ENCODE measurements at places on chromosomes 6 and 20.
A peak's percentile ranks its signal among the peaks of the same experiment; 100 is the strongest.

GRCh38 chr20:25065072-25065624 is 7.2 kb upstream of the ACSS1 start:
- no peak for ATAC-seq

DNA sequence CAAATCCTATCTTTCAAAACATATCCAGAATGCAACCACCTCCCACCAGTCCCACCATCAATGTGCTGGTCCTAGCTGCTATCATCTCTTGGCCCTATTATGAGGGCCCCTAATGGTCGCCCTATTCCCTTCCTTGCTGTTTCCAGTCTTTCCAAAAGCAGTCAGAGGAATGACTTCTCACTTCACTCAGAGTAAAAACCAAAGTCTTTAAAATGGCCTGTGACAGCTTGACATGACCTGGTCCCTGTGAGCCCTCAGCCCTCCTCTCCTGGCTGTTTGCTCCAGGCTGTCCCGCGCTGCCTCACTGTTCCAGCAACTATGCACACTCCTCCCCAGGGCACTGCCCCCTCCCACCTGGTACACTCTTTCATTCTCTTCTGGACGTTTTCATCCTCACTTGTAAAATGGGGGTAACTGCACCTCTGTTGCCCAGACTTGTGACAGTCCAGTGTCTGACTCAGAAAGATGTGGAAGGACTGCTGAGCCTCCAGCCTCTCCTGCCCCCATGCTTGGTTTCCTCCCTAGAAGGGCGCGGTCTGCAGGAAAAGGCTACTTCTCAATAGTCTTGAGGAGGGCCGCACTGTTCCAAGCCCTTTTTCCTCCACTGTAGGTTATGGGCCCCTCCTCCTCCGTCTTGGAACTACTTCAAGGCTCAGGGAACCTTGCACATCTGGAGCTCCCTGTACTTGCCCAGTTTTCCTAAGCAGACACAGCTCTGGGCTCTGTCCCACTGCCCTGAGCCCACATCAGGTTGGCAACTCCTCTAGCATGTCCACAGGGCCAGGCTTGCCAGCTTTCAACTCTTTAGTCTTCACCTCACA is 64.7 kb downstream of the MYH7B start:
- peak; percentile 26 for ATAC-seq

- no peak for ATAC-seq
Observed at GRCh38 chr20:9022376-9022775, 46.5 kb upstream of the PLCB4 start.

DNA sequence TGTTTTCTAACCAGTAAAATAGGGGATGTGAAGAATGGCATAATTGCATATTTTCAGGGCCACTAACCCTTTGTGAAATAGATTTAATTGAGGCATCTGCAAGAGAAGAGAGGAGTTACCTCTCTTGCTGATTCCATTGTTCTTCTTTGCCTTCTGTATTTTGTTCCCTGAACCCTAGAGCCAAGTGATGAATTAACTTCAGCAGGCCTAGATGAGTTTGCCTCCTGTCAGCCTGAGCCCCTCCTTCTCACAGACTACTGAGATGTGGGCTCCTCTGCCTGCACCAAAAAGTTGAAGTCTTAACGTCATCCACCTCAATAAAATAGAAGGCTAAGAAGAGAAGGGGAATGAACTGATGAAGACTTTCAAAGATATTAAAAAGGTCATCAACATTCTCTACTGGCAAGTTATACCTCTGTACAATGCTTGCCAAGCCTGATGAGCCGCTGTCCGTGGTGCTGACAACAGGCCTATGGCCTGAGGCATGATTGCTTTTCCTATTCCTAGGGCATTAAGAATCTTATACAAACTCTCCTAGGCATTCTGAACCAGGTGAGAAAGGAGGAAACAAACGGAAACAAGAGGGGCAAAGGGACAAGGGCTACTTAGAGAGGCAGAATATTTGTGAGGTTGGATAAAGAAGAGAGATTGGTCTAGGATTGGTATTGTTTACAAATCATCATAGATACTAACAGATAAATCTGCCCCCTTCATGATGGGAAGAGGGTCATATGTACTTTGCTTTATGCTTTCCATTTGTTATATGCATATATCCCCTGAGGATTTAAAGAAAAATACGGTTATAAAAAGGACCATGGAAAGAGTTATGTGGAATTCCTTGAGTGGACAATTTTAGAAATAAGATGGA is 46.8 kb downstream of the CD24 start:
- no peak for ATAC-seq

GRCh38 chr20:16647875-16648597 is 74.8 kb upstream of the KIF16B start:
- no peak for ATAC-seq

- ATAC-seq: peak; percentile 20
Observed at GRCh38 chr20:24994470-24995368, 2.2 kb upstream of the APMAP start.

DNA sequence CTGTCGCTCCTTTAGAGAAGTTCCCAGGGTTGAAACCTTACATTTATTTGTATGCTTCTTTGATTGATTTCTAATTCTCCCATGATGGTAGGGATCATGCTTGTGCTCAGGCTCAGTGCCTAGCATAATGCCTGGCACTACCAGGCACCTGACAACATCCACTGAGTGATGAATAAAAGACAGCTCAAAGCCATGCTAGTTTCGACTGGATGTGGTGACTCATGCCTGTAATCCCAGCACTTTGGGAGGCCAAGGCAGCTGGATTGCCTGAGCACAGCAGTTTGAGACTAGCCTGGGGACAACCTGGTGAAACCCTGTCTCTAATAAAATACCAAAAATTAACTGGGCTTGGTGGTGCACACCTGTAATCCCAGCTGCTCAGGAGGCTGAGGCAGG is 11.6 kb upstream of the CD164 start:
- ATAC-seq: no peak

- ATAC-seq: peak; percentile 32
Observed at GRCh38 chr6:7542065-7542873, 798 bp downstream of the DSP start.

DNA sequence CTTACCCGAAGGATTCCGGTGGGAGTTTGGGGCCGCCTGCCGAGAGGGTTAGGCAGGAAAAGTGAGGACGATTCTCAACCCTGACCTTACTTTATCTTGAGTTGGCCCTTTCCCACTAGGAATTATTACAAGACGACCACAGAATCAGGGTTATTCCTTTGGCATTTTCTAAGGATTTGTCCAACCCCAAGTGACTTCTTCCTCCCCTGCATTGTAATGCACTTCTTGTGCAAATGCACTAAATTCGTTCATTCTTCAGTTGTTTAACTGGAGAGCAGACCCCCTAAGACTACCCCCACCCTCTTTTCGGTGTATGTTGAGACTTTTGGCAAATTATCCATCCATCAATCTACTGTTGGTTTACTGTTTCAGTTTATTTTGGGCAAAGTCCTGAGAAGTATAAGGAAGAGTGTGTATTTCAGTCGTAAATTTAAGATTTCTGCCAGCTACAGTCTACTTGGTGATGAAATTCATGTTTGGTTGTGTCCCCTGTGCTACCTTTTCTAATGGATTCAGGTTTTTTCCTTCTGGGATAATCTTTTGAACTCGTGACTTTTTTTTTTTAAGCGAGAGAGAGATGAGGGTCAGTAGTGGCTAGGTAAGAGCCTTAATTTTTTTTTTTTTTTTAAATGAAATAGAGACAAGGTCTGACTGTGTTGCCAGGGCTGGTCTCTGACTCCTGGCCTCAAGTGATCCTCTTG is 611 bp upstream of the TMEM217 start:
- ATAC-seq: no peak

DNA sequence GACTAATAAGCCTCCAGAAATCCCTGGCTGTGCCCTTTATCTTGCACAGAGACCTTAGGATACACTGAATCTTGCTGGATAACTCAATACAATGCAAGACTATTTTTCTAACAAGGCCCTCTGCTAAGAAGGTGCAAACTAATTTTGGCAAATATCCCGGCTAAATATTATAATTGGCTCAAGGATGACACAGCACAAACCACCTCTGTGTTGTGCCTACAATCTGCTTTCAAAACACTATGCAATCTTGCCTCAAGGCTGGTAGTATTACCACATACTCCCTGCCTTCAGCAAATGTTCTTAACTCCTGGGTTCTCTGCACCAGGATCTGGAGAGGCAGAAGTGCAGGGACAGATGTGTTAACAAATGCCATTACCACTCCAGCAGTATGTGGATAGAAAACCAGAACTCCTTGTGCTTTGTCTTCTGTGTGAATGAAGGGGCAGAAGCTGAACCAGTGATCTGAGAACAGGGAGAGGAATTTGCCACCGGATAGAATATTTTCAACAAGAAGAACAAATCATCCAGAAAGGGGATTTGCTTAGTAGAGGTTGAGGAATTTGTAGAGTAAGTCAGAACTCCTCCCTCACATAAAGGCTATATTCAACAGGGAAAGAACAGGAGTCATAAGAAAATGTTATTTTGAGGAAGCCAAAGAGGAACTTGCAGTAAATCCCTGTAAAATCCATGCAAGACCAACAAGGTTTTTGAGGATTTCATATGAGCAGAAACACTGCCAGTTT is 74.1 kb upstream of the SLC4A11 start:
- peak; percentile 76 for ATAC-seq

- no peak for ATAC-seq
Observed at GRCh38 chr6:32096394-32097258, 12.5 kb downstream of the TNXB start.

DNA sequence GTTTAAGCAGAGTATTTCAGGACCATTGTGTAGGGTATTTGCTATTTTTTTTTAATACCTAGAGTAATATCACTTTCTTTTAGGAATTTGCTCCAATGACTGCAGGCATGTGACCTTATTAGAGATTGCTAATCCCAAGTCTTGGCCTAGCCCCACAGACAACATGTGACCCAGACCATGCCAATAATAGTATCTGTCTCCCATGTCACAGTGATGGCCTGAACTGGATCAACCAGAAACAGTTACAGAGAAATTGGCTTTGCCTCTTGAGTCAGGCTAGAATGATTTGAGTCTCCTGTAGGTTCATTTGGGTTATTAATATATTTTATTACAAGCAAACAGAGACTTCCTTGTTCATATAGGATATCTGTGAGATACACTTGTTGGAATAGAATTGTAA is 116.8 kb downstream of the DNAH8 start:
- no peak for ATAC-seq

- no peak for ATAC-seq
Observed at GRCh38 chr6:315921-316752, 23.9 kb downstream of the DUSP22 start.

GRCh38 chr20:2314759-2315439 is 19.1 kb downstream of the TGM3 start:
- ATAC-seq: peak; percentile 77

DNA sequence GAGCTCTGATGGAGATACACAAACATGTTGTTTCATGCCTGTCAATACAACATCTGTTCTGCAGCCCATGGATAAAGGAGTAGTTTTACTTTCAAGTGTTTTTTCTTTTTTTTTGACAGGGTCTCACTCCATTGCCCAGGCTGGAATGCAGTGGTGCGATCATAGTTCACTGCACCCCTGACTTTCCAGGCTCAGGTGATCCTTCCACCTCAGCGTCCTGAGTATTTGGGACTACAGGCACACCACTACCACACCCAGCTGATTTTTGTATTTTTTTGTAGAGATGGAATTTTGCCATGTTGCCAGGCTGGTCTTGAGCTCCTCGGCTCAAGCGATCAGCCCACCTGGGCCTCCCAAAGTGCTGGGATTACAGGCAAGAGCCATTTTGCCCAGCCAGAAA is 97.0 kb downstream of the SMAP1 start:
- ATAC-seq: no peak

DNA sequence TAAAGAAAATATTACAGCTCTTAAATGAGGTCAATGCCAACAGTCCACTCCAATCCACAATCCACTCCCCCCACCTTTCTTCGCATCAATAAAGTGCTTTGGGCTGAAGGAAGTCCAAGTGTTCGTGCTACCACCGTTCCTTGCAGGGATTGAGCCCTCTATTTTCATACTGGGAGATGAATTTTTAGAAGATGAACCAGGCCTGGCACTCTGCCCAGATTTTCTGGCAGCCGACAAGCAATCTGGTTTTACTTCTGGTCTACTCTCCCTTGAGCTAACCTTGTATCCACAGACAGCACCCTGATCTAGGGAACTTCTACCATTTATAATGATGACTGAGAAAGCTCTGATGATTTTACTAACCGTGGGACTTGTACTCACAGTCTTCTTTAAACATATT is 72.3 kb downstream of the BTBD9 start:
- no peak for ATAC-seq

DNA sequence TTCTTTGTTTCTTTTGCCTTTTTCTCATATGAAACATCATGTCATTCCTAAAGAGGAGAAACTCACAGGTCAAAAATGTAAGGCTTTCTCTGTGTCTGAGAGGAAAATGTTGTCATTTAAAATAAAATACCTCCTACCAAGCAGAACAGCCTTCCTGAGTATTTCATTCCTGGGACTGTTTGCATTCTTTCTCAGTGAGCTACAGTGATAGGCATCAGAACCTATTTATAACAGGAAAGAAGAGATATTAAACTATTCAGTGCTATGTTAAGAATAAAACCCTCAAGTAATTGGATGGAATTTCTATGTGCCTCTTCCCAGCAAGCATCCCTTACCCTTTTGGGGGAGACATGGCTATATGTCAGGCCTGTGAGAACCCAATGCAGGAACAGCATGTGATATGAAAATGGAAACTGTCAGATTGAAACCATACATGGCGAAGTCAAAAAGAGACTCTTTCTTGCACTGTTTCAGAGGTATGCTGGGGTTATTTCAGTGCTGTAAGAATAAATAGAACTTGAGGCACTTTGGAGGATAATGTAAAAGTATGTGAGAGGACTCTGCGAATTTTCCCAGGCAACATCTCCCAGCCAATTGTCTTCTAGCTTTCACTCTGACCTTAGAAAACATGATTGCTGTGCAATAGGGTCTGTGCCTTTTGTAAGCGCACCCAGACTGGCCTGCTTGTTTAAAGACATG is 133.8 kb upstream of the CCN2 start:
- ATAC-seq: peak; percentile 76

DNA sequence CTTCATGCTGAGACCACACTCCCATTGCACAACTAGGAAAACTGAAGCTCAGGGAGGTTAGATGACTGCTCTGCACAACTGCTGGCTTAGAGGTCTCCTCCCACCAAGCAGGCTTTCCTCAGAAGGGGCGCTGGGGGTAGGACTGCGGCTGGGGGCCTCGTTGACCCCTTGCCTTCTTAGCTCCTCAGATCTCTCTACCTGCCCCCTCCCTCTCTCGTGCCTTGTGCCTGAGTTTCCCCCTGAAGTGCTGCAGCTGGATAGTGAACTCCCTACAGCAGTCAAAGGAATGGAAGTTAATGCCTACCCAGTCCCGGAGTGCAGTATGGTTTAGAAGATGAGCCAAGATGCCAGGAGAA is 149.8 kb downstream of the GRM4 start:
- no peak for ATAC-seq

- no peak for ATAC-seq
Observed at GRCh38 chr6:18748314-18748713, 361.2 kb downstream of the RNF144B start.

GRCh38 chr6:129267028-129267427 is 384.1 kb downstream of the LAMA2 start:
- no peak for ATAC-seq

Data from gastroesophageal sphincter (tissue), 4 donors.